ENCODE measurements at places on chromosomes 2 and 18.

- DNase-seq, result no peak
These were observed 9.4 kb downstream of the CTIF start for GRCh38 chr18:48548011-48548771.

GRCh38 chr2:207845202-207845864 is 75.6 kb upstream of the FZD5 start:
- no peak for DNase-seq

GRCh38 chr2:85425588-85425987 is 7.1 kb downstream of the SH2D6 start:
- no peak for DNase-seq

DNA sequence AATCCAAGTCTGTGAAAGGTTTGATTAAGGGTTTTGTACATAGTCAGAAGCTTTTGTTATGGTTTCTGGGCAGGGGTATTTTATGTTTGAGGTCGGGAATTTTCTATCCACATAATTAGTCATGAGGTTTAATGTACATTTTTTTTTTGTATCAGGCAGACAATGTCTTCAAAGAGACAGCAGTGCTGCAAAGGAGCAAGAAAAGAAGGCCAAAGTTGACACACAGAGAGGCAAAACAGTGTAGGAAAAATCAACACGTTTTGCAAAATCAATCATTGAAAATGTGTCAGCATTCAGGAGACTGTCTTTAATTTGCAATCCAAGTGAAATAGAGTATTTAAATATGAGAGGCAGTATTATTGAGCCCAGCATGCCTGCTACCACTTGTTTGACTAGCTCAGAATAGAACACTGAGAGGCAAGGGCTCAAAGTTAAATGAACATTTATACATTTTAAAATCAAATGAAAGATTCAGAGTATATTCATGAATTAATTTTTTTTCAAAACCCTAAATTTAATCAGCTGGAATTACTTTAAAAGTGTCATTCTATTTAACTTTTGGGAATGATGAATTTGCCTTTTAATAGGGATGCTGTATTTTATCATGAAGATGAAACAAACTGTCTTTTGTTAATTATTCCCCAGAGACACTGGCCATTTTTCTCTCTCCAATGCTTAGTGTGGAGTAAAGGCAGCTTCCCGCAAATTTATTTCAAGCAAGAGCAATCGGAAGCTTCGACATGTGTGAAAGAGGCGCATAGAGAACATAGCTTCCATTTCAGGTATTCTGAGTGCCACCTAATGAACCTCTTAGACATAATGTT is 11.3 kb downstream of the VRK2 start:
- no peak for DNase-seq

- peak; percentile 4 for DNase-seq
These were observed 2.2 kb upstream of the KCNH7 start for GRCh38 chr2:162840598-162841246.

DNA sequence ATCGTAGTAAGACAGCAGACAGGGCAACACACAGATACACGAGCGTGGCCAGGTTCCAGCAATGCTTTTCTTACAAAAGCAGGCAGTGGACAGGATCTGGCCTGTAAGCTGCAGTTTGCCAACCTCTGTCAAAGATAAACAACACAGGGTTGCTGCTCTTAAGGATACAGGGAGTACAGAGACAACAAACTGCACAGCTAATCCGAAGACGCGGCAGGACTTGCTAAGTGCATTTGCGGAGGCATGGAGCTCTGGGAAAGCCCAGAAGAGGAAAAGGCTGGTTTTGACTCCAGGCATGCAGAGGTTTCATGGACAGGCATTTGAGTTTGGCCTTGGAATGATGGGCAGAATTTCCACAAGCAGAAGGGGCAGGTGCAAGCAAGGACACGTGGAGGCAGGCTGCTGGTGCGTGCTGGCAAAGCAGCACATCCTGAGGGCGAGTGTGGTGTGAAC is 24.4 kb downstream of the SERTAD2 start:
- DNase-seq, result no peak

DNA sequence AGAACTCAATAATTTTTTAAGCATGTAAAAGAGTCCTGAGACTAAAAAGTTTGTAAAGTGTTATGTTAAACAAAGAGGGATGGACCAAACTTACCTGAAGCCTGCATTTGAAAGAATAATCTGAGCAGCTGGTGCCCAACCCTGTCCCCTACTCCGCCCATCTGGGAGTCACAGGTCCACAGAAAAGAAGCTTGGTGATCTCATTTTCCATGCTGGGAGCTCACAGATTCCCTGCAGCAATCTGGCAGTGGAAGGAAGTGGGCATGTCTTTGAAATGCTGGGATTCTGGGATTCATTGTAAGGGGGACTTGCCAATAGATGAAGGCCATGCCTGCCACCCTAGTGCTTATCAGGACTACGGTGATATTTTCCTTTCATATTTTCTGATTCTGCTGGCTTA is 17.9 kb downstream of the CDH2 start:
- DNase-seq, result no peak

DNA sequence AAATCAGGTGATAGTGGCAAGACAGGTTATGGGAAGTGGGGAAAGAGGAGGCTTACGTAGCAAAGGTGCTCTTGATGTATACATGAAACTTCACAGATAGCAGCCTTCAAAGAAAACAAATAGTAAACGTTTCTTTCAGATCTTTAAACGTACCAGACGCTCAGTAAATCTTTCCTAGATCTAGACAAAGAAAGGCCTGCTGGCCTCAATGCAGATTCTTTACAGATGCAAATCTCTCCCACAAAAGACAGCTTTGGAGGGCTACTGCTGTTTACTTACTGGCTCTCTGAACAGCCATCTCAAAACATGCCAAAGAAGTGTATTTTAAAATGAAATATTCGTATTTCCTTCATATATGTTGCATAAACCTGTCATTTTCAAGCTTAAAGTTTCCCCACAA is 1279.9 kb upstream of the NRXN1 start:
- DNase-seq, result no peak

GRCh38 chr18:50847192-50847591 is 27.4 kb upstream of the MRO start:
- no peak for DNase-seq
